Mucosa of descending colon (tissue), 3 donors: ENCODE measurements at places on chromosomes 5 and 9.

DNA sequence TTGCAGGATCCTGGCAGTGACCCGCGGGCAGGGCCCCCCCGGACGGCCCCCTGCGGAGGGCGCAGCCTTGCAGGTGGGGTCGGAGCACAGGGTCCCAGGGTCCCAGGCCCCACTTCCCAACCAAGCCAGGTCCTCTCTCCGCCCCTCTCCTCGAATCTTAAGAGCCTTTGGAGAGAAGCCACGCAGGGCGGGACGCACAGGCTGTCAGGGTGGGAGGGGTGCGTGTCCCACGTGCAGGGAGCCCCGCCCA, 18.4 kb upstream of the EGFL7 start:
- no peak for DNase-seq

- DNase-seq, result no peak
Measured at GRCh38 chr5:77867194-77867691, 91.1 kb upstream of the TBCA start.

DNA sequence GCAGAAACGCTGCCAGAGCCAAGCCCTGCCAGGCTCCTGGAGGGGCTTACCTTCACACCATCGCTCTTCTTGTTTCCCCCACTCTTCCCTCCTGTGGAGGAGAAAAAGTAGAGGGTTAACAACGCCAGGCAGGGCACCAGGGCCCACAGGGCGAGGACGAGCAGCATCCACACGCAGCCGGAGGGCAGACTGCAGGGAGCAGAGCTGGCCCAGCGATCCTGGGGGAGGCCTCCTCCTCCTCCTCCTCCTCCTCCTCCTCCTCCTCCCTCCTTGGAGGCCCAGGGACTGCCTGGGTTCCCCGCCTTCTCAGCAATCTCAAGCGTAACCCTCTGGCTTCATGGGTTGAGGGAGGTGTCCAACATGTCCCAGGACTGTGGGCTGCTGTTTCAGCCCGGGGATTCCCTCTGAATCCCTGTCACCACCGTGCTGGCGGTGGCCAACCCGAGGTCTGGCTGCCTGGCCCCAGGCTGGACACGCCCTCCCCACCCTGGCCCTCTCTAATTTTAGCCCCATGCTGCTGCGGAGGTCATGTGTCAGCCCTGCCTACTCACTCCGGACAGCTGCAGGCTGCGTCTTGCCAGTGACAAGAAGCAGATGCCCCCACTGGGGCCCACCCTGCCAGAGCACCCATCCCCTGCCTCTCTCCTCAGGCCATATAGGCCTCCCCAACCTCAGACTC, 44.3 kb downstream of the CAMK2A start:
- DNase-seq, result no peak

DNA sequence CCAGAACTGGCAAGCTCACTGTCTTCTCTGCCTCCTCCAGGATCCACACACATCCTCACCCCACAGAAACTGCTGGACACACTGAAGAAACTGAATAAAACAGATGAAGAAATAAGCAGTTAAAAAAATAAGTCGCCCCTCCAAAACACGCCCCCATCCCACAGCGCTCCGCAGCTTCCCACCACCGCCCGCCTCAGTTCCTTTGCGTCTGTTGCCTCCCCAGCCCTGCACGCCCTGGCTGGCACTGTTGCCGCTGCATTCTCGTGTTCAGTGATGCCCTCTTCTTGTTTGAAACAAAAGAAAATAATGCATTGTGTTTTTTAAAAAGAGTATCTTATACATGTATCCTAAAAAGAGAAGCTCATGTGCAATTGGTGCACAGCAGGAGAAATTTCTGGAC, 16.1 kb upstream of the CFAP157 start:
- no peak for DNase-seq

- no peak for DNase-seq
Measured at GRCh38 chr5:3375586-3376311, 219.9 kb upstream of the IRX1 start.

DNA sequence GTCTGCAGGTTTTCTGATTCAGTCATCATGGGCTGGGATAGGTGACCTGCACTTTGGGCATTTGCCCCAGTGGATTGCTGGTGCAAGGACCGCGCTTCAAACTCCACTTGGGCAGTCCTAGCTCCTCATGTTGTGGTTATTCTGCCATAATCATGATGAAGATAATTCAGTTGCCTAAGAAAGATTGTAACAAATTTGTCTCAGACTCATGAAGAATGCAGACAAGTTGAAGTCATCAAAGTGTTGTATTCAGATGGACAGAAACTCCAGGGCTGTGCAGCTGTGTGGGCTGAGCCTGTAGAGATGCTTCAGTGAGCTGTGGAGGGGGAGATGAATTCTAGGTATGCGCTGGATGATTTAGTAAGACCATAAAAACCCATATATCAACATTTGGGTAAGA, 38.5 kb downstream of the TARS1 start:
- DNase-seq, result no peak

DNA sequence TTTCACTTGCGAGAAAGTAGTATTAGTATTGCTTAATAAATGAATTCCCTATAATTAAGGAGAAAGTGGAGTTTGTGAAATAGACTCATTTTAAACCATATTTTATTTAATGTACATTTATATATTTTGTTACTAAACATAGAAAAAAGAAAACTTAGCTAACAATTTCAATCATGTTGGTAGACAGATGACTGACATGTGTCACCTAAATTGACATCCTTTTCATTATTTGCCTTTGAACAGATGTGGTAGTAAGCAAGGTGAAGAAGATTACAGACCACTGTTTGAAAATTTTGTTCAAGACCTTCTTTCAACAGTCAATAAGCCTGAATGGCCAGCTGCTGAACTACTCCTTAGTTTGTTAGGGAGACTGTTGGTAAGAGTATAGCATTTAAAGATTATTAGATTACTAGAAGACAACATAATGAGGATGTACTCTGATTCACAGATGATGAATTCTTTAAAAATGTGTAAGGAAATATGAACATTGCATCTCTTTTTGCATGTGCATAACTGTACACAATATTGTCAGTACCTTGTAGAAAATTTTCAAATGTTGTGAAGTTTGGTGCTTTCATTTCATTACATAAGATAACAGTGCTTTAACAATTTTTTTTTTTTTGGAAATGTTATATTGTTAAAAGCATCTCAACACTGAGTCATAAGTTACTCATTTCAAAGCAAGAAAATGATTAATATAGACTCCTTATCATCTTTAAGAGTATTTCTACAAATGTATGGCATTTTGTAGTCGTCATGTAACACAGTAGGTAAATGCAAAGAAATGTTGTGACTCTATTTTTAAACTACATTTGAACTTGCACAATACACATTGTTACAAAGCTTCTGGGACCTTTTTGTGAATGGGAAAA, 139.5 kb downstream of the NIPBL start:
- no peak for DNase-seq

GRCh38 chr9:35646153-35646532, 4.6 kb downstream of the SIT1 start:
- peak; percentile 71 for DNase-seq

- no peak for DNase-seq
Measured at GRCh38 chr5:67925511-67925910, 290.0 kb upstream of the PIK3R1 start.

GRCh38 chr5:149466457-149466972, 84.7 kb downstream of the CSNK1A1 start:
- DNase-seq, result peak; percentile 51

GRCh38 chr9:5310851-5311250, 6.3 kb upstream of the RLN2 start:
- no peak for DNase-seq

DNA sequence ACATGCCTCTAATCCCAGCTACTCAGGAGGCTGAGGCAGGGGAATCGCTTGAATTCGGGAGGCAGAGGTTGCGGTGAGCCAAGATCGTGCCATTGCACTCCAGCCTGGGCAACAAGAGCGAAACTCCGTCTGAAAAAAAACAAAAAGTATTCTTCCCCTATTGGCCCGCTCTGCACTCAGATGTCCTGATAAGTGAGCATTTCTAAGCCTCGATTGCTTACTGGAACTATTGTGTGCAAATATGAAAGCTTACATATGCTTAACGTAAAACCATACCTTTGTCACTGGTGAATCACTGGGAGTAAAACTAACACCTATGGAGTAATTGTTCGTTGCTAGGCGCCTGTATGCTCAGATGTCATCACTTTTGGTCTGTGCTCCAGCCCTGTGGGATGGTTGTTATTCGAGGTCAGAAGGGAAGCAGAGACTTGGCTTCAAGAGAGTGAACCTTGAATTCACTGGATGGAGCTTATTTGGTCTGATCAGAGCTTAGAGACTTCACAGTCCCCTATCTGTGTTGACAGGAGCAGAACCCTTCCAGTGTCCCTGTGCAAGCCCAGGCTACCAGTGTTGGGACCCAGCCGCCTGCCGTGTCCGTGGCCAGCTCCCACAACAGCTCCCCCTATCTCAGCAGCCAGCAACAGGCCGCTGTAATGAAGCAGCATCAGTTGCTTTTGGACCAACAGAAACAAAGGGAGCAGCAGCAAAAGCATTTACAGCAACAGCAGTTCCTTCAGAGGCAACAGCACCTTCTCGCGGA, 25.3 kb upstream of the LTC4S start:
- DNase-seq, result no peak

DNA sequence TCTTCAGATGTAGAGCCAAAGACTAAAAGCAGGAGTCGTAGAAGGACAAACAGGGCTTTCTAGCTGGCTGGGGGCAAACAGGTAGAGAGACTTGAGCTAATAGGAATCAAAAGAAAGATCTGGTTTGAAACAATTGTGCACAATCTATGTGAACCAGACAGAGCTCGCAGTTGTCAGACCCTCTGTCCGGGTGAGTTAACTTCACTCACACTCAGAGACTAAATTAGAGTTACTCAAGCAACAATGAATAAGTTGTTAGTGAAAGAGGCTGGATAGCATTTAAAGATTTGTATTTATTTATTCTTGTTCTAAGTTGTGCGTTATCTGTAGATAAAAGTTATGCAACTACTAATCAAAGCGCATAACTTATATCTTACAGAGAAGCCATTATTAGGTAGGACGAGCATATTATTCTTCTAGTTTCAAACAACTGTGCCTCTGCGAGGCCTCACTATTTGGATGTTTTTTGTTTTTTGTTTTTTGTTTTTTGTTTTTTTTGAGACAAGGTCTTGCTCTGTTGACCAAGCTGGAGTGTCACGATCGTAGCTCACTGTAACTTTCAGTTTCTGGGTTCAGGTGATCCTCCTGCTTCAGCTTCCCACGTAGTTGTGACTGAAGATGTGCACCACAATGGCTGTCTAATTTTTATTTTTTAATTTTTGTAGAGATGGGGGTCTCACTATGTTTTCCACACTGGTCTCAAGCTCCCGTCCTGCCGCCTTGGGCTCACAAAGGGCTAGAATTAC, 13.2 kb upstream of the LNPEP start:
- DNase-seq, result no peak

DNA sequence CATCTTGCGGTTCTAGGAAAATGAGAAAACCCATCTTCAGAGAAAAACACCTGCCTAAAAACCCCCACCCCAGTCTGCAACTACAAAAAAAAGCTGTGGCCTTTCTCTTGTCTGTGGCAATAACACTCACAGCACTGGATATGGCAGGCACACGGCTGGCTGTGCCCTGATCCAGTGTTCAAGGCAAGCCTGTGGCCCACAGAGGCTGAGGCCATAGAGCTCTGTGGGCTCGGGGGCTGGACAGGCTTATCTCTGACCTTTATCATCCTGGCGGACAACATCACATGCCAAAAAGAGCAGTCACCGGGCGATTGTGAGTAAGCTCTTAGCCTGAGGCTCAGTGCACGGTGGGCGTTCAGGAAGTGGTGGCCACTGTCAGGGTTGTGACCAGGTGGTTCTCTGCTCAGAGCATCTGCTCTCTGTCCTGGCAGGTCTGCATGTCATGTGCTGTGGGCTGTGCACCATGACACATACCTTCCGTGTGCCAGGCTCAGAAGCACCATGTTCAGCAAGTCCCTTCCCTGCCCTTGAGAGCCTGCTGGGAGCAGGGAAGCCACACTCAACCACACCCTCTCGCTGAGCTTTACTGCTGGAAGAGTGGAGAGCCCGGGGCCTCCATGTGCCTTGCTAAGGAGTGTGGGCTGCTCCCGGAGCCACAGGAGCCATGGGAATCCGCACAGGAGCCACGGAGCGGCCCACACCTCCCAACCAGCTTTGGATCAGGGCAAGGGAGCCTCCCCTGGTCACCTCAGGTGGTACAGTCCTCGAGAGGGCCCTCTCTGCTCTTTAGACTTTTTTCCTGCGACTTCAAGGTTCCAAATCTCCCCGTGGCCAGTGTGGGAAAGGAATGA, 34.6 kb upstream of the WDR38 start:
- DNase-seq, result no peak

GRCh38 chr5:109805883-109806282, 116.2 kb downstream of the MAN2A1 start:
- DNase-seq, result no peak

GRCh38 chr9:3585606-3586005, 59.8 kb upstream of the RFX3 start:
- DNase-seq, result no peak

GRCh38 chr5:118126159-118126558, 862.2 kb downstream of the DTWD2 start:
- no peak for DNase-seq

- no peak for DNase-seq
Measured at GRCh38 chr9:4506490-4506889, 16.2 kb downstream of the SLC1A1 start.

- no peak for DNase-seq
Measured at GRCh38 chr5:14134083-14134482, 9.1 kb upstream of the TRIO start.

DNA sequence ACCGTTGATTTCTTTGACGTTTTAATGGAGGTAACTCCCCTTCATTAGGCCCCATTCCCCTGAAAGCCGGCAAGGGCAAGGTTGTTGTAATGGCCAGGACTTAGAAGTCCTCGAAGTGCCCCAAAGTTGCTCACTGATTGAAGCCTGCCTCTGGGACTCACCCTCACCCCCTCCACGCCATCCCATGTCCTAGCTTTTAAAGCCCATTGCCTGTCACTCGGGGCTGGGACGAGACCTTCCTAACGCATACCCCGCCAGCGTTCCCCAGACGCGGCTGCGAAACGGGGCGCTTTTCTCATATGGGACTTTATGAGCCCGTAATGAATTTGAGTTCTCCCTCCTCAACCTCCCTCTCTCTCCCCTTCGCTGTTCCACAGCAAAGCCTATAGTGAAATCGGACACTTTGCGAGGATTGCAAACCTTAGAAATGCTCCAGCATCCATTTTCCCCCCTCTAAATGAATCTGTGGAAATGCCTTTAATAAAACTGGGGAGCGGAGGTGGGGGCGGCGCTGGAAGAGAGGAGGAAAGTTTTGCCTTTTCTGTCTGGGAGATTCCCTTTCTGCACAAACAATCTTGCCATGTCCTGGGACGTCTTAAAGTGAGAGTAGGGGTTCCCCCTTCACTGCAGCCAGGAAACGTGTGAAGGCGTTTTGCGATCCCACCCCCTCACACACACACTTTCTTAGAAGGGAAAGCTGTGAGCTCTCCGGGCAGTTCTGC, 1.5 kb downstream of the PAPPA start:
- DNase-seq, result peak; percentile 23

DNA sequence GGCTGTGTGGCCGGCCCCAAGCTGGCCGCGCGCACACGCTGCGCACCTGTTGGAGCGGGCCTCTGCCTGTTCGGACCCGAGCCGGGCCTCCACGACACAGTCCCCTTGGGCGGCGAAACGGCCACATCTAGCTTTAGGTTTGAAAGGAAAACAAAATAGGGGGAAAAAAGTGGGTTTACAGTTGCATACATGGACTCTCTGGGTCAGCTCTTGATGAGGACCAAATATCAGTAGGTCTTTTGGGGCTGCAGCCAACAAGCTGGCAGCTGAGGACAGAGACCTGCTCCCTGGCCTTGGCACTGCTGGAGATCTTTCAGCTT, 20.7 kb downstream of the IGIP start:
- no peak for DNase-seq
